ENCODE measurements at places on chromosomes 7 and 10.

GRCh38 chr10:9243941-9244411 lies 1189.5 kb downstream of the GATA3 start:
- DNase-seq, result no peak

GRCh38 chr10:101967713-101968112 lies 88.3 kb downstream of the ARMH3 start:
- DNase-seq, result peak; percentile 59

GRCh38 chr10:3312403-3312940 lies 139.9 kb upstream of the PITRM1 start:
- DNase-seq, result no peak

GRCh38 chr7:83798489-83798888 lies 149.6 kb upstream of the SEMA3E start:
- no peak for DNase-seq

DNA sequence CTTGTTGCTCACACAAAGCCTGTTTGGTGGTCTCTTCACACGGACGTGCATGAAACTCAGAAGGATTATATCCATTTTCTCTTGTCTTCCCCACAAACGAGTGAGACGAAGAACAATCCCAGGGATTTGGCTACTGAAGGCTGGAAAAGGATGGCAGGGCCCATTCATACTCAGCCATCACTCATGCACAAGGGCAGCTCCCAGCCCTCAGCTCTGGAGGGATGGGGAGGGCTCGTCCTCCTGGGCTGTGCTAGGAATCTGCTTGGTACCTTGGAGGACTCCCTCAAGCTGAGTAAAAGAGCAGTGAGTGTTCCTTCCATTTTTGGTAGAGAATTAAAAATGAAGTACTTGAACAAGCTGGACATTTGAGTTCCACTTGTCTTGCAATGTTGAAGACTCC lies 33.2 kb upstream of the RAB18 start:
- no peak for DNase-seq

GRCh38 chr10:84075226-84076046 lies 63.9 kb upstream of the GHITM start:
- DNase-seq, result no peak

GRCh38 chr10:69385454-69386350 lies 31.0 kb downstream of the TACR2 start:
- no peak for DNase-seq

DNA sequence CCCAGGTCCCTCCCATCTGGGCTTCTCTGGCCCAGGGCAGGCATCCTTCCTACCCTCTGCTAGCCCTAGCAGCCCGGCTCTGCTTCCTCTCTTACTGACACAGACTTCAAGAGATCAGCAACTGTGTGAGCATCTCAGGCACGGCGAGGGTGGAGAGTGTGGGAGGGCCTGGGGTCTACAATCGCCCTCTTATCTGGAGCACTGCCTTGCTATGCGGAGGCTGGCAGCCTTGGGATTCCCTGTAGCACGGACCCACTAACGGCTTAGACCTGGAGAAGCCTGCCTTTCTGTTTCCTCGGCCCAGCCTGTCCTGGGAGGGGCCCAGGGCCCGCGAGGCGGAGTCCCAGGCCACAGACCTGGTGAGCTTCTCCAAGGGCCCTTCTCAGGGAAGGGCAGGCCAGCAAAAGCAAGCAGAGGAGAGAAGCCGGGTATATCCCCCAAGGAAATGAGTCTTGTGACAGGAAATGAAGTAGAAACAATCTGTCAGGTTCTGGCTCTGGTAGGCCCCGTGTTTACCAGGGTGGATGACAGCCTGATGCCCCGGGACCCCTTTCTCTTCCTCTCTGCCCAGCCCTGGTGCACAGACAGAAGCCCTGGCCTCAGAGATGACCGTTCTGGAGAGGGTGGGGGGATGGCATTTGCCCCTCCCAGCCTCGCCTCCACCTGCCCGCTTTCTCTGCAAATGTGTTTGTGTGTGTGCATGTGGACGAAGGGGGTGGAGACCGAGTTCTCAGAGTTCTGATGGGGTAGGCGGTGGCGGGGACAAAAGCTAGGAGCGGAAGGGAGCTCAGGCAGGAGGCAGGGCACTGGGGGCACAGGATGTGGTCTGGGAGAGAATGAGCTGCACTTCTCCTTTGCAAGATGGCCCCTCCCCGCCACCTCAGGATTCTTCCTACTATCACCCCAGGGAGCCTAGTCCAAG lies 2.5 kb downstream of the LRCH4 start:
- peak; percentile 42 for DNase-seq

DNA sequence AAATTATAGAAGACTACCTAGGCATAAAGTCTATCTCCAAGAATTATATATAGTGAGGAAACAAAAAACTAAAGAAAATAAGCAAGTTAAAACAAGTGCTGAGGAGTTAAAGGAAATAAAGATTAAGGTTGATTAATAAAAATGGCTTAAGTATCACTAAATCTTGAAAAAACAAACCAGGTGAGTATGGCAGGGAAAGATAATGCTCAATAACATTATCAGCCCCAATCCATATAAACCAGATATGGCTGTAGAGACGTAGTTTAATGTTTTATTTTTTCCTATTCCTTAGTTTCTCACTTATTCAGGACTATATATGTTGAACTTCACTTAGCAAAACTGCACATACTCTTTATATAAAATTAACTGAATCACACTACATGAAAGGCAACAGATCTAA lies 4.4 kb downstream of the WASL start:
- DNase-seq, result no peak

DNA sequence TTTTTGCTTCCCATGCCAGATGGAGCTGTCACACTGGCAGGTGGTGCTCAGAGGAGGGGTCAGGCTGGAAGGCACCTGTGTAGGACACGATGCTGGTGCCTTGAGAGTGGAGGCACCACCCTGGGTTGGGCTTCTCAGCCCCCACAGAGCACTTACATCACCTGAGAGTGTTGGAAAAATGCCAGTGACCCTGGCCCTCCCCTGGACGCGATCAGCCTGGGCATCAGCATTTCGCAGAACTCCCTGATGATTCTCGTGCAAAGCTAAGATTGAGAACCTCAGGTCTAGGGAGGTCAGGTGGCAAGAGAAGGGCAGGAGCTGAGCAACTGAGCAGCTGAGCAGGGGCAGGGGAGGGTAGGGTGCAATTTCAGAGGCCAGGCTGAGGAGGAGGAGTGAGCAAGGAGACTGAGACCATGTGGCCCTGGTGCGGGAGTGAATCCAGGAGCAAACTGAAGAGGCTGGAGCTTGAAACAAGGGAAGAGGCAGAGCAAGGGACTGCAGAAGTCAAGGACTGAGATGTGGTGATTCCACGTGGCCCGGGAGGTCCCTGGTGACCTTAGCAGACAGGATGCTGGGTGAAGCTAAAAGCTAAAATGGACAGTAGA lies 24.7 kb upstream of the GRID1 start:
- DNase-seq, result no peak

GRCh38 chr10:117536072-117536865 lies 6.3 kb upstream of the EMX2 start:
- DNase-seq, result no peak

- DNase-seq, result no peak
Observed at GRCh38 chr7:75789361-75789924, 17.4 kb upstream of the CCL26 start.

DNA sequence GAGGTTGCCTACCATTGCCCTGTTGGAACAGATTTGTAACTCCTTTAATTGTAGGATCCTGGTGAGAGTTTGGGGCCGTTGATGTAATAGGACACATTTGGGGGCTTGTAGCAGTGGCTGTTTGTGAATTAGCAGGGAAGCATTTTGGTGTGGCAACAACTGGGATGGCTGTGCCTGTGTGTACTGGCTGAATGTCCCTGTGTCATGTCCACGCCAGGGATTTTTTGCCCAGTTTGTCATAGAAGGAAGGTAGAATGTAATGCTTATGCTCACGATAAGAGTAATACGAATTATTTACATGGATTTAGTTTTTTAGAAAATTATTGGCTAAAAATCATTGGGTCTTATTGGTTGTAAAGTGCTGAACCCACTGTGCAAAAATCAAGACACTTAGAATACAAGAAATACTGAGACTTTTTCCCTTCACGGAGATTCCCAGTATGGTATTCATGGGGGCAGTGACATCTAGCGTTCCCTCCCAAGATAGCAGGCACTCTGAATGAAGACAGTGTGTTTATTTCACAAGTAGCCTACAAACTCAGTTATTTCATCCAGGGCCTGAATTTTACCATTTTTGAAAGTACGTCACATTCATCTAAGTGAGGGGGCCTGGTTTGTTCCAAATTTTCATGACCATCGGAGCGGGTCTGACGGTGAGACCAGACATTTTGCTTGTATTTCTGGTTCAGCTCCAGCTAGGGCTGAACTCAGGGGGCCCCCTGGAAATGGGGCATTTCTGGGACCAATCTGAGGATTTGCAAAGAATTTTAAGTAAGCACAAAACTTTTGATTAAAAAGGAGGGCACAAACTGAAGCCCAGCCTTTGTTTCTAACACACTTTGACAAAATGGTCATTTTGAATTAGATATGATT lies 74.7 kb downstream of the CACNB2 start:
- peak; percentile 55 for DNase-seq

- DNase-seq, result peak; percentile 81
Observed at GRCh38 chr7:106153891-106154449, 41.9 kb upstream of the SYPL1 start.

- peak; percentile 96 for DNase-seq
Observed at GRCh38 chr10:91349381-91349780, 60.8 kb upstream of the HECTD2 start.

GRCh38 chr10:121527690-121528089 lies 70.6 kb downstream of the FGFR2 start:
- DNase-seq, result peak; percentile 35

GRCh38 chr7:148914208-148914777 lies 30.2 kb upstream of the EZH2 start:
- peak; percentile 64 for DNase-seq

DNA sequence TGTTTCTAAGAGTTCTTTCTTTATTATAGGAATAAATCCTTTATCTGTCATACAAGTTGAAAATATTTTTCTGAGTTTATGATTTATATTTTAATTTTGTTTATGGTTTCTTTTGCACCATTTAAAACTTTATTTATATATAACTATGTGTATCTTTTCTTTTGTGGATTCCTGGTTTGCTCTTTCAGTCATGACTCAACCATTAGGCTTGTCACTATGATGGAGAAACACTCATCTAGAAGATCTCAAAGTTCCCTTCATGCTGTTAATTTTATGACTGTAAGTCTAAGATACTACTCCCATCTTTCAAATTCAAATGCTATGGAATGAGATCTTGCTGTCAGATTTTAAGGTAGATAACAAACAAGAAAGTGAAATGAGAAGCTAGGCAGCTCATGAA lies 199.5 kb downstream of the INHBA start:
- peak; percentile 77 for DNase-seq

DNA sequence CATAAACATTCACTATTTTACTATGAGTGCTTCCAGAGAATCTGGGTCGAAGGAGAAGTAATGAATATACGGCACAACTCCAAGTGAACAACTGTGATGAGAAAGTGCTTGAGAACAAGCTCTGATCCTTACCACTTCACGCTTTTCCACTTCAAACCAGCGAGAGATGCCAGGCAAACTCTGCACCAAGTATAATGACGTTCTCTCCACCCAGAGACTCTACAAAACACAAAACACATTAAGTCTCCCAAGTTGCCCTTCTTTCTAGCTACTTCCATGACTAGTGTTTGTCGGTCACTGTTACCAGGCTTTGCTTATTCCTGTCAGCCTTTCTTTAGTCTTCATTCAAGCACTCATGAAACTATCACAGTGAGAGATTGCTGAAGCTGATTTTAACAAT lies 193.1 kb upstream of the IMMP2L start:
- DNase-seq, result no peak

- peak; percentile 58 for DNase-seq
Observed at GRCh38 chr10:112952282-112953173, 2.5 kb downstream of the TCF7L2 start.

DNA sequence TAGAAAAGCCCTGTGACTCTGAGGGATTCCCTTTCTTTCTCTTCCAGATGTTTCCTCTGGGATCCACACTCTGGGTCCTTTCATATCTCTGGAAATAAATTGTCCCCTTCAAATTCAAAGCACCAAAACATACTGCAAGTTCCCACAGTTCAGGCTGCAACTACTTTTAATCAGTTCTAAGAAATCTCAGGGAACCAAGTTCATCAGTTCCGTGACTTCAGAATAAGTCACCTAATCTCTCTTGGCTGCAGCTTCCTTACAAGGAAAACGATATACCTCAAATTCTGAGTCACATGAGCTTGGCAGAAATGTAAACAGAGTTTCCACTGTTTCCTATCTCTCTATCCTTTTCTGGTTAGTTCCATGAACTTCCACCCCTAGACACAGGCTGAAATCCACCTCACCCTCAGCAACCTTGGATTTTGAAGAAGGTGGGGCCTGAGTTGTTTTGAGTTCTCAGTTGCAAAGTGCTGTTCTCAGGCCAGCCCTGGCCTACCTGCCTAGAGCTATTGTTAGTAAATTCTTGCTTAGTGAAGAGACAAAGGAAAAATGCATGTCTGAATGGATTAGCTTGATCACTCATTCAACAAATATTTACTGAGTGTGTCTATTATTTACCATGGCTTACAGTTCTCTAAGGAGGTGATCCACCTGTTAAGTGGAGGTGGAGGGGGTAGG lies 59.3 kb upstream of the IL6 start:
- DNase-seq, result peak; percentile 83

GRCh38 chr7:90007001-90007654 lies 147.1 kb upstream of the STEAP1 start:
- no peak for DNase-seq

GRCh38 chr10:70785190-70785589 lies at the start of gene TBATA:
Gene TBATA, minus strand, starts transcription at chr10:70785377. Its CDS starts 1,998 bp downstream, at chr10:70783379.
- DNase-seq, result no peak

All from EH (cell line).